ENCODE measurements at places on chromosomes 12 and 14.

GRCh38 chr12:122137229-122137628, 36.8 kb downstream of the IL31 start:
- DNase-seq = no peak

GRCh38 chr14:103122947-103123633, at the start of gene TNFAIP2:
Gene TNFAIP2 (plus strand): TSS chr14:103123461. CDS start chr14:103126458, 2,997 bp downstream.
- DNase-seq = no peak

DNA sequence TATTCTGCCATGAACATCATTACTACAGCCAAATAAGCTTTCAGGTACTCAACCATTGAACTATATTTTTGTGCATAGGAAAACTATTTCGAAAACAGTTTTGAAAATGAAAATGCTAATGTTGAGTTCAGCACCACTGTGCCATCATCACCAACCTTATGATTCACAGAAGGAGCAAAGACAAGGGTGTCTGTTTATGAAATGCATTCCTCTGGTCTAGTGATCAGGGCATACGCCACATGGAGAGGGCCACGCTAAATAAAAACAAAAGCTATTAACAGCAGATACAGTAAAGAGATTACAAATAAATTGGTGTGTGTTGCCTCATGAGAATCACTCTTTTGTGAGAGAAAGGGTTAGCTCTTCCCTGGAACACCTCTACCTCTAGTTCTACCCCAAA, 43.2 kb upstream of the BMAL2 start:
- DNase-seq = no peak

- DNase-seq = no peak
Observed at GRCh38 chr14:49766839-49767238, 1.1 kb upstream of the KLHDC2 start.

DNA sequence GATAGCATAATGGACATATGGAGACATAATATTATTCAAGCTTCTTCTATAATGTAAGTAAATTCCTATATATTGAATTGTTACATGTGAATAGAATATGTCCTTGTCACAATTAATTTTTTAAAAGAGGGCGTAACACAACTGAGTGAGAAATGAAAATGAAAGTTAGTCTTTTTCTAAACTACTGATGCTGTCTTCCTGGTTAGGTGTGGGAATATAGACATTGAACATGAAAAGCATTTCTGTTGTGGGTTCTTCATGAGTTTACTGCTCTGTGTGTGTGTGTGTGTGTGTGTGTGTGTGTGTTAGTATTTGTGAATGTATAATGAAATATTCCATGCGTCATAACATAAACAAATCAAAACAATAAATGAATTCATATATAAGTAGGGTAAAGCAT, 40.5 kb upstream of the RTL1 start:
- DNase-seq = no peak

- DNase-seq = no peak
Observed at GRCh38 chr12:68310370-68310769, 21.8 kb downstream of the MDM1 start.

GRCh38 chr14:59262717-59263454, 74.4 kb downstream of the DAAM1 start:
- DNase-seq = no peak

GRCh38 chr12:129570796-129571400, 332.9 kb downstream of the TMEM132D start:
- DNase-seq = no peak

GRCh38 chr12:130752692-130753230, 36.7 kb upstream of the RIMBP2 start:
- DNase-seq = no peak

DNA sequence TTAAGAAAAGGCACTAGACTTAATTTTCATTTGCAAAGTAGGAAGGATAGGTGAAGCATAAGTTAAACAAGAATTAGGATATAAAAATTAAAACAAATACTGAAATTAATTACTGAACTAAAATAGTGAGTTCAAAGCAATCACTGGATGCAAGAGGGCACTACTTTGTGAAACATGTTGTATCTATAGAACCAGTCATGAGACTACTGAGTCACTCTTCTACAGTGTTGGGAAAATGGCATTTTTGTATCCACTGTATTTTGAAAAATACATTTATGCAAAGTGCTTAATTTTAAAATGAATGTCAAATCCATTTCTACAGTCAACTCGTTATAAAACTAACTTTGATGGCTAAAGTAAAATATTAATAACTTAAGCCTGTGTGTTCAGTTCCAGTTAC, 47.9 kb downstream of the SEL1L start:
- no peak for DNase-seq

DNA sequence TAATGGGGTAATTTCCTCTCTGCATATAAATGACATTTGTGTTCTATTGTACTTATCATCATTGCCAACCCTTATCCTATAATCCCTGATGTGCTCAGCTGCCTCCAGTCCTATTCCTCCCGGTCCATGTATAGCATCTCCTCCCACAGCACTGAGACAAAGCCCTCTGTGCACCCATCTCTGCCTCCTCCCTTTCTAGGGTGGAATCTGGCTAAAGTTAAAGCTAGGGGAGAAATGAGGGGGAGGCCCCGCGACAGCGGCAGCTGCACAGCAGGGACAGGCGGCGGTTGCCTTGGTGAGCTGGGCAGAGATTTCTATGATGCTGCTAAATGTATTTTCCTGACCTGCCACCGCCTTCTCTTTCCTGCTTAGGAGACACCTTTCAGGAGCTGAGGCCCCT, 12.8 kb upstream of the ZDHHC22 start:
- DNase-seq = no peak

- no peak for DNase-seq
Observed at GRCh38 chr12:51434305-51434704, 9.7 kb downstream of the SLC4A8 start.

DNA sequence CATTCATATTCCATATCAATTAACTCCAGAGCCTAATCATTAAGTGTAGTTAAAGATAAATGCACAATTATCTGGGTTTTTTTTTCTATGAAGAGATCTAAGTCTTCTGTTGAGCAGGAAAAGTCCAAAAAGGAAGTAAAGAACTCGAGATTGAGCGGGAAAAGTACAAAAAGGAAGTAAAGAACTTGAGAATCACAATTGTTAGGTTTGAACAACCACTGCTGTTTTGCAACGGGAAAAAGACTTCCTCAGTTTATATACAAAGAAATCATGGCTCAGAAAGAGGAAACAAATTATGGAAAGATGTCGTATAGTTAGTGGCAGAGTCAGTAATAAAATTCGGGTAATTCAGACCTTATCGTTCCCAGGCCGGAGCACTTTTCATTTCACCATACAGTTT, 63.3 kb downstream of the PPP1R12A start:
- DNase-seq = no peak

DNA sequence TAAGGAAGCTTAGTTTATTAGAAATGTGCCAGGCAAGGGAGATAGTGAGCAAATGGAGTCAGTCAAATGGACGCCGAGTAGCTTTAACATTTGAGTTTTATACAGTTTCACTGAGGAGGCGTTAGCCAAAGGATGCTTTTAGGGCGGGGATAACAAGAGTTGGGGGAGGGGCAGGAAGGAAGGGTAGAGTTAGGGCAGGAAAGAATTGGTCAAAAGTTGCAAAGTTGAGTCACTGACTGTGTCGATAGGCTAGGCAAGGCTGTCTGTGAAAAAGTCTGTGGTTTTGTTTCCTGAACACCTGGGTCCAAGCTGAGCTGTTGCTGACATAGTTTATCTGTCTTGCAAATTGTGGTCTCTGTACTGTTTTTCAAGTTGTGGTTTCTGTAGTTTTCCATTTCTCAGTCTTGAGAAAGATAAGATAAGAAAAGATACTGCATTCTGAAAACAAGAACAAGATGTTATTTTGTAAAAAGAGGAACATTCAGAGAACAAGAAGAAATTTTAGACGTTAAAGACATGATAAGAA, 62.6 kb upstream of the RESF1 start:
- DNase-seq = no peak

- no peak for DNase-seq
Observed at GRCh38 chr14:94540031-94540794, 21.0 kb upstream of the SERPINA4 start.

DNA sequence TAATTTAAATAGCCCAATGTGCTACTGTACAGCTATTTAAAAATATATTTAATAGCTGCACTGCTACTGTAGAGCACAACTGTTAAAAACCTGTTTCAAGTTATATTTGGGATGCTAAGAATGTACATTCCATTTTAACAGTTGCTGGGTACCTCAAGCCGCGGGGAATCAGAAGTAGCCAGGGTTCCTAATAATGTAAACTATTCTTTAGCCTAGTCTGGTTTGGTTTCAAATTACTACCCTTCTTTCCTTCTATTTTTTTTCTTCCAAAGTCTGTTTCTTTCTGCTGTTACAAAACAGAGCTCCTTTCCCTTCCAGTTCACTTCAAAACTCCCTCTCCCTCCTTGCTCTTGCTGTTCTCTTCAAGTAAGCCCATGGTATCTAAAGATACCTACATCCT, 21.3 kb downstream of the SCAF11 start:
- DNase-seq = no peak

- no peak for DNase-seq
Observed at GRCh38 chr14:99892406-99892805, 99.2 kb downstream of the EML1 start.

All from stimulated activated CD4-positive, alpha-beta T cell treated with anti-CD3 and anti-CD28 coated beads, TNF-alpha, amount 100 ng/mL, for 4 hours (primary cell).